NCI-H2107 (cell line): ENCODE measurements at places on chromosomes 6 and 20.

DNA sequence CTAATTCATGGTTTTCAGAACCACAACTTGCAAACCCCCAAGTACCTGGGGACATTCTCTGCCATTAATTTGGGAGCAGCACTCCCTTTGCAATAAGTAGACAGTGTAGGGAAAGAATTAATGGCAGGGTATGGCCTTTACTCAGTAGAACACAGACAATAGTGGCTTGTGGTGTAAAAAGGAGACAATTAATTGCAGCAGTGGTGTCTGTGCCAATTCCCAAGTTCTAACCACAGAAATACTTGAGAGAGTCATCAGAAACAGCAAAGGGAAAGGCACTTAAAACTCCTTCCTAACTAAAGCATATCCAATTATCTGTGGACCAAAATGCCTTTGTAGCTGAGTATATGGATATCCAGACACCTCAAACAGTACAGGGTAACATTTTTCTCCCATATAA lies 257.6 kb upstream of the POU3F2 start:
- no peak for DNase-seq

DNA sequence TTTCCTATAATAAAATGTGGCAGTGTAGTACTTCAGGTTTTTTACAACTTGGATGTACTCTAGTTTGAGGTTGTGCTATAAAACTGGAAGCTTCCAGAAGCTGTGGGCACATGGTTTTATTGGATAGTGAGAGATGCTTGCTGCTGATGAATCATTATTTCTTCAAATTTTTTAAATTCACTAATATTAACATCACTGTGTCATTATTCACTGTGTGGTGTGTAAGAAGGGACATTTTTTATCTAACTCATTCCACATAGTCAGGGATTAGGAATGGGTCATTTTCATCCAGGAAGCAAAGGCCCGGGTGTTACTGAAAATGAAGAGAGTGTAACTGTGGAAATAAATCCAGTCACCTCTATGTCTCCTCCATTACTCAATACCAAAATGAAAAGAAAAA lies 421.0 kb downstream of the TENT5A start:
- DNase-seq = no peak

- DNase-seq = no peak
Measured at GRCh38 chr20:47998736-47999135, 213.5 kb upstream of the SULF2 start.

- no peak for DNase-seq
Measured at GRCh38 chr20:38776363-38776762, 28.1 kb downstream of the ACTR5 start.

DNA sequence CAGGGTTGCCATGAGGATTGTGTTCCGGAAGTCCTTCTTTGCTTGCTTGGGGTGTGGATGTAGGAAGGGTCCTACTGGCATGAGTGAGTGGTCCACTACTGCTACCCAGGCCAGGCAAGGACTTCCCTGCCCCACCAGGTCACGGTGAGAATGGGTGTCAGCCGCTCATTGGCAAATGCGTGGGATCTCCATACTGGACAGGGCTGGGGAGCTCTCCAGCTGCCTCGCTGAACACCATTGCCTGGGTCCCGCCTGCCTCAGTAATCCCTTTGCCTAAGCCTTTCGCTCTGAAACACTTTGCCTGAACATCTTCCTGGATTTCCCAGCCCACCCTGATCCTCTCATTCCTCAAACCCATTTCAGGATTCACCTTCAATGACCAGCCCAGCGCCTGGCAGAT lies 59.5 kb downstream of the CTCFL start:
- DNase-seq = no peak

DNA sequence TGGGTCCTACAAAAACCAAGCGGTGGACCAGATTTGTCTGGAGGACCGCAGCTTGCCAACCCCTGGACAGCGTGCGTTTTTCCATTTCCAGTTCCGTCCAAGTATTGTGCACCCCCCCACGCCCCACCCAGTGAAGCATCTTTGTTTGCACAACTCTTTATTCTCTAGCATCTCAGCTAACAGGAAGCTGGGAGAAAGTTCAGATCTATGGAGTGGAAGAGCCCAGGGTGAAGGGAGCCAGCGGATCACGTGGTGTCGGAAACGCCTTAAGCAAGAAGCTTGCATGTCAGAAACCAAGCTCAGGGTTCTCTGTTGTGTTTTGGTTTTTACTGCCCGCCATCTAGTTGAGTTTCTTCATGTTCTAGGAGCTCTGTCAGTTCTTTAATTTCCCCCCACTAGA lies 29.9 kb downstream of the ARID1B start:
- no peak for DNase-seq

- no peak for DNase-seq
Measured at GRCh38 chr20:50029697-50030461, 47.1 kb downstream of the SNAI1 start.
